Hematopoietic multipotent progenitor cell treated with erythropoietin and hydrocortisone succinate and interleukin-3 and kit ligand, for 6 days (in vitro differentiated cells): ENCODE measurements at places on chromosomes 16 and 17.

DNA sequence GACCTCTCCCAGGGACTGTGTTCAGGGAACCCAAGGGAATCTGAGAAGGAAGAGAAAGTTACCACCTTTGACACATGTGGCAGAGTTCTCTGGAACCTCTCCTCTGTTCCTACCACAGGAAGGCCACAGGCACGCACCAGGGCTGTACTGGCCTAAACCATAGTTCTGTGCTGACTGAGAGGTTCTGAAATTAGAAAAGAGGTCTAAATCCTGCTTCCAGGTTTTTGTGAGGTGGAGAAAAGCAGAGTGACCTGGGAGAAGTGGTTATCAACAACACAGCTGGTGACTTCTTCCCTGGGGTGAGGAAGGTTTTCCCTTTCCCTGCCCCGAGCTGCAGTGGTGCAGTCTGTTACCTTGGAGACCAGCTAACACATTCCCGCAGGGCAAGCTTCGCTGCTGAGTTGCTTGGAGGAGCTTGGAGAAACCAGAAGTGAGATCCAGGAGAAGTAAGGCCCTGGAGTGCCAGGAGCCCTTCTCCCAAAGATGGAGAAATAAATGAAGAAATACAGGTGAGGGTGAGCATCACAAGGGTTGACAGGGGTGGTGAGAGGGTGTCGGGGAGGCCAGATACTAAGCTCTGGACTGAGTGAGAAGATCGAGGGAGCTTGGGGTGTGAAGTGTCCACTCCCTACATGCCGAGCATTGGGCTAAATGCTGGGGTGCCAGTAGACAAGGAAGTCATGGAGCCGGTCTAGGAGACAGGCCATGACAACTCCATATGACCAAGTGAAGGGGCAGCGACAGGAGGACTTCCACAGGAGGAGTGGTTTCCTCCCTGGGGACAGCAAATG lies at the start of gene VWA3A:
Gene VWA3A, plus strand, starts transcription at position 399 of the 791 bp plus-strand sequence. Its CDS starts 97 bp downstream, at position 496.
- no peak for DNase-seq

- peak; percentile 93 for DNase-seq
These were observed 383.2 kb upstream of the CCL2 start for GRCh38 chr17:33871720-33872540.

- no peak for DNase-seq
These were observed 602.1 kb upstream of the GOT2 start for GRCh38 chr16:59336136-59336695.

- DNase-seq: no peak
These were observed 14.6 kb downstream of the CRLF3 start for GRCh38 chr17:30809867-30810266.

- DNase-seq: no peak
These were observed 8.3 kb upstream of the SNF8 start for GRCh38 chr17:48952904-48953303.

- DNase-seq: no peak
These were observed 485.5 kb downstream of the WWOX start for GRCh38 chr16:78584991-78585390.

DNA sequence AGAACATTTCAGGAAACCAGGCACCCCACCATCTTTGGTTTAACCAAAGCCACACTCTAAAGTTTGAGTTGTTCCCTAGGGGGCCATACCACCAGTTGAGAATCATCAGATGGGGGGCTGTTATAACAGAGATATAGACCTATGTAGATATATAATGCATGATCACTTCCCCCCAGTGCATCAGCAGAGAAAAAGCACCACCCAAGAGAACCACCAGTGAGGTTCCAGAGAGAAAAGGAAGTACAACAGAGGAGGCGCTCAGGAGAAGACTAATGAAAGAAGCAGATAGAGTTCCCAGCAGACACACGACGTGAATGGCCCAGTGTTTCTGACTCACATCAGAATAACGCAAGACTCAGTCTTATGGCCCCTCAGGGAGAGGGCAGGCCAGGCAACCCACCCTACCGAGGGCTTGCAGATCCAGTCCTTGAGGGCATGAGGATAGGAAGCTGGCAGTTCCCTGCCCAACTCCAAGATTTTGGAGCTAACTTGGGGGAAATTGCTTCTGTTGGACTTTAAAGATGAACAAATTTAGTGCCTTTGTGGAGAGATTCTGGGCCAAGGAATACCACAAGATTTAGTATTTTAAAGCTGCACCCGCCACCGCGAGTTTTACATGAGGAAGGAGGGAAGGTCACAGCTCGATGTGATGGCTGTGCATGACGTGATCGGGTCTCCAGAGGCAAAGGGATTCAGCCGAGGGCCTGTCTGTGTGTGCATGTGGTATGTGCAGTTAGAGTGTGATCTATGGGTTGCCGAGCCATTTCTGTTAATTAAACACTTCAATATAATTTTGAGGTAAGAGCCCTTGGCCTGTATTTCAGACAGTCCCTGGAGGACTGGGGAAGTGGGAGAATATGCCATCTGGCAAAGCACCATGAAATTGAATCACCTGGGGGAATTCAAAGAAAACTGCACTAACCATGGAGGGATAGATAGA lies 53.1 kb downstream of the AIPL1 start:
- DNase-seq: no peak

DNA sequence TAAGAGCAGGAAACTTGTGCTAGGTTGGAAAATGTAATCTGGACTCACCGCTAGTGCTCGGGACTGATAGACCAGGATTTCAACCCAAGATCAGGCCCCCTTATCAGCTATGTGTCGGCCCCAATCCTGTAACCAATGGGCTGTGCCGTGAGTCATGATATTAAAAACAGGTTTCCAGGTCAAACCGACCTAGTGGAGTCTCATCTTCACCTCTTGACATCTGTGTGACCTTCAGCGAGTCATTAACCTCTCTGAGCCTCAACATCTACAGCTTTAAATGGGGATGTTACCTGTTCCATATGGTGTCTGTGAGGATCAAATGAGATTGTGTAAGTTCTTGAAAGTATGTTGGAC lies 512 bp downstream of the PMM2 start:
- DNase-seq: peak; percentile 88

DNA sequence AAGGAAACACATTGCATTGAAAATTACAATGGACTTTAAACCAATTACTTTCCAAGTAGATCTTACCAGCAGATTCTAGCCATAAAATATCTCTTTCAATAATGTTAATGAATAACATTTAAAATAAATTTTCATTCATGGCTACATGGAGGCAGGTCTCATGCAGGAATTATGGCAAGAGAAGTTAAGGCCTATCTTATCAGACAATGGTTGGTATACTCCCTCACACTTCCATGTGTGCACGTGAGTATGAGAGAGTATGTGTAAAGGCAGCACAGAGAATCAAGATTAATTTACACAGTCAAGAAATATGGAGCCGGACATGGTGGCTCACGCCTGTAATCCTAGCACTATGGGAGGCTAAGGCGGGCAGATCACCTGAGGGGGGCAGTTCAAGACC lies 76.5 kb downstream of the HELZ start:
- DNase-seq: peak; percentile 41

GRCh38 chr16:73365016-73365551 lies 317.2 kb upstream of the ZFHX3 start:
- DNase-seq: peak; percentile 7

DNA sequence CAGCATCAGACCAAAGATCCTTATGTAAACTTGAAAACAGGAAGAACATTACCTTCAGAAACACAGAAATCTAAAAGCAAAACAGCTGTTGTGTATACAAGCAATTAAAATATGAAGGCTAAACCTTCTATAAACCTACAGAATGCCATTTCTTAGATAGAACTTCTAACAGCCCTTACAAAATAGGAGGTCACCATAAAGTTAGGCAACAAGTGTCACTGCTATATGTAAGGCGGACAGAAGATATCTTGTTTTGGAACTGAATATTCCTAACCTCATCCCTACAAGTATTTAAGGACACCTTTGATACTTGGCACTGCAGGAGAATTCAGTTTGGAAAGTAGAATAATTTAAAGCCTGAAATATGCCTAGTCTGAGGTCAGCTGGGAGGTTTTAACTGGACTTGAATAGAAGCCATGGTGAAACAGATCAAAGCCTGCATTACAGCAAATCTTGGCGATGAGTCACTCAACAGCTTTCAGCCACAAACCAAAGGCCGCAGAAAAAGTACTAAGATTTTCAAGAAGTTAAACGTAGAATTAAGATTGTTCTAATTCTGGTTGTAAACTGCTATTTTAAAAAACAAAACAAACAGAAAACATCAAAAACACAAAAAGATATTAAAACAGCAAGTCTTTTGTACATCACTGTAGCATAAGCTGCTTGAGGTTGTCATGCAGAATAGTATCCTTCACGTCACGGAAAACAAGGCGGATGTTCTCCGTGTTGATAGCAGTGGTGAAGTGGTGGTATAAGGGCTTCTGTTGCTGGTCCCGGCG lies 42.7 kb downstream of the GNA13 start:
- DNase-seq: peak; percentile 36

- DNase-seq: no peak
These were observed 13.1 kb downstream of the SPOP start for GRCh38 chr17:49664706-49665211.

- DNase-seq: no peak
These were observed 238.8 kb upstream of the CDH5 start for GRCh38 chr16:66127459-66128370.

GRCh38 chr16:85902366-85903155 lies 3.6 kb downstream of the IRF8 start:
- DNase-seq: no peak

GRCh38 chr16:10308305-10309193 lies 77.3 kb upstream of the ATF7IP2 start:
- DNase-seq: no peak

- no peak for DNase-seq
These were observed 67.8 kb downstream of the MAF start for GRCh38 chr16:79532785-79533184.

GRCh38 chr17:7356756-7357155 lies 1.8 kb downstream of the TMEM95 start:
- no peak for DNase-seq

GRCh38 chr16:30041841-30042240 lies 10.8 kb upstream of the TLCD3B start:
- peak; percentile 75 for DNase-seq

DNA sequence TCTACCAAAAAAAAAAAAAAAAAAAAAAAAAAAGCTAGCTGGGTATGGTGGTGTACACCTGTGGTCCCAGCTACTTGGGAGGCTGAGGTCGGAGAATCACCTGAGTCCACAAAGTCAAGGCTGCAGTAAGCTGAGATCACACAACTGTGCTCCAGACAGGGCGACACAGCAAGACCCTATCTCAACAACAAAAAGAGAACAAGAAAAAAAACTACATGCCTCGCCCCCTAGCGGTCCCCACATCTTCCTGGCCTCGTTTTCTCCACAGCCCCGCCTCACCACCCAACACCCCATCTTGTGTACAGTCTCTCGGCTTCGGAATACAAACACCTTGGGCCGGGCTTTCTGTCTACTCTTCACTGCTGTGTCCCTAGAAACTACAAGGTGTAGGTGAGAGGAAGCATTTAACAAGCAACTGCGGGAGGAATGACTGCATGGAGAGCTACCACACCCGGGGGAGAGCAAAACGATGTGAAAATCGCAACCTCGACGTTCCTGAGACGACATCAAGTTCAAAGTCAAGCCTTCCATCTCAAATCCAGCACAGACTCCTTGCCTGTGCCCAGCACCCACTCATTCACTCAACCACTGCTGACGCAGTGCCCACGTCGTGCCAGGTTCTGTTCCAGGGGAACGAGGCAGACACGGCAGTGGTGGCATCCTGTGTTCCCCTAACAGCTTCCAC lies 9.0 kb downstream of the NTAN1 start:
- DNase-seq: no peak

- no peak for DNase-seq
These were observed 220.6 kb upstream of the ZFHX3 start for GRCh38 chr16:73268366-73268993.

GRCh38 chr16:81630635-81631031 lies 148.5 kb upstream of the PLCG2 start:
- DNase-seq: no peak

DNA sequence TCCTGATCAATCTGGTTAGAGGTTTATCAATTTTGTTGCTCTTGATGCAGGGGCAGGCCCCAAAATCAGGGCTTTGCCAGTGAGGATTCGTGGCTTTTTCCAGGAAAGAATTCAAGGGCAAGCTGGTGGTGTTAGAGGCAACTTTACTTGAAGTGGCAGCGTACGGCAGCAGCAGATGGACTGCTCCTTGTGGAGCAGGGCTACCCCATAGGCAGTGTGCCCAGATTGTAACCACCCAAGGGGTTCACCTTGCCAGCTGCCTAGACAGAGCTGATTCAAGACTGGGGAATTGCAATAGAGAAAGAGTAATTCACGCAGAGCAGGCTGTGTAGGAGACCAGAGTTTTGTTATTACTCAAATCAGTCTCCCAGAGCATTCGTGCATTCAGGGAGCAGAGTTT lies 16.7 kb downstream of the DRC7 start:
- DNase-seq: no peak

DNA sequence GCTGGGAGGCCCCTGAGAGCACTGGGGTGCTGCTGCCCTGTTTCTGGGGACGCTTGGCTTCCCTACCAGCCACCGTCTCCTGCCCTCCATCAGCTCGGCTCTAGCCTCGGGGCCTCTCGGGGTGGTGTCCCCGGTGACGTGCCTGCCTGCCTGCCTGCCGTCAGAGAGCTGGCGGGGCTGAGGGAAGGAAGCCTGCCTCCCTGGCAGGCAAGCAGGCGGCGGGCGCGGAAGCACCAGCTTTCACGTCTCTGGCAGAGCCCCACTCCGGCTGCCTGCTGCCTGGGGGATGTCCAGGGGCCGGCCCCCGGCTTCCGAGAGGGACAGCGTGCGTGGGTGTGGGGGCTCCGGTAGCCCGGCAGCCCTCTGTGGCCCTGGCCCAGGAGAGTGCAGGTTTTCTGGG lies 9.3 kb downstream of the CENPX start:
- DNase-seq: no peak

GRCh38 chr17:7523033-7523432 lies 25.8 kb upstream of the TNFSF12 start:
- DNase-seq: peak; percentile 76

GRCh38 chr17:64083563-64084085 lies 46.3 kb downstream of the ERN1 start:
- DNase-seq: no peak

GRCh38 chr17:797236-797840 lies 15.2 kb downstream of the MRM3 start:
- DNase-seq: no peak

DNA sequence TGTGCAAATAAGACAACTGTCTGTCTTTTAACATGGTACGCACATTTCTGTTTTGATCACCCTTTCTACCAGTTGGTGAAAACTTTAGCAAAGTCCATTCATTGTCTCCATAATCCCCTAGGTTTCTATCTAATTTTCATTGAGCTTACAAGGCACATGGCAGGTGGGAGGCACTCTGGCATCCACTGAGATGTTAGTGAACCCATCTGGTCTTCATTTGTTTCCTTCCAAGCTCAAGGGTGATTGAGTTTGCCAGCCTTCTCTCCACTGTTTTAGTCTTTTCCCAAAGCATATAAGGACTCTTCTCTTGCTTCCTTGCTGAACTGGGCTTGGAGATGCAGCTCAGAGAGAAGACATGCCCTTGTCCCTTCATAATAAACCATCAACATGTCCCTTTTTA lies 179.1 kb downstream of the CDH13 start:
- no peak for DNase-seq

- no peak for DNase-seq
These were observed 65.2 kb downstream of the KSR1 start for GRCh38 chr17:27521281-27522027.

DNA sequence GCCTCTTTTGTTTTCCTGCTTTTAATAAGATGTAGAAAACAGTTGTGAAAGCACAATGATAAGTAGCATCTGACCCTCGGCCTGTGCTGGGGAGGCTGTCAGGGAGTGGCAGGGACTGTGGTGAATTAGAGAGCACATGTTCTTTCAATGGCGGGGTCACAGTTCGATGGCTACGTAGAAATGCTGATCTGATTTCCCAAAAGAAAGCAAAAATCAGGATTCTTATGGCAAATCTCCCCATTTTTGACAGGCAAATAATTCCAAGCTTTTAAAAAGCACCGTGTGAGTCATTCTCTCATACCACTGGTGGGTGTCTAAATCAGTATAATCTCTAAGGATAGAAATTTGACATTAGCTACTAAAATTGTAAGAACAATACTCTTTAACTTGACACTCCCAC lies 4.2 kb upstream of the MAPK7 start:
- DNase-seq: no peak
